ENCODE measurements at places on chromosomes 5 and 9. TPM values are rescaled to one million over a fixed set of nuclear protein-coding genes. Genes with fewer than 3 reads are reported as not detected.

Gene TEK
- not detected for polyA plus RNA-seq

Gene CATSPER3
- polyA plus RNA-seq = 0.36 TPM

Gene SLC27A6
- not detected for polyA plus RNA-seq

Gene IL5
- not detected for polyA plus RNA-seq

Gene STK32A
- polyA plus RNA-seq = not detected

Gene DNAH5
- not detected for polyA plus RNA-seq

Gene ABLIM3
- polyA plus RNA-seq = not detected

Gene SLC24A2
- polyA plus RNA-seq = not detected

Gene PCDHB12
- polyA plus RNA-seq = not detected

Gene TNFSF8
- 83.6 TPM for polyA plus RNA-seq

Gene ANKRD31
- polyA plus RNA-seq = 0.33 TPM

Gene IL4
- polyA plus RNA-seq = not detected

Data from CD8-positive, alpha-beta memory T cell (primary cell).